ENCODE measurements at places on chromosomes 16 and 17.

DNA sequence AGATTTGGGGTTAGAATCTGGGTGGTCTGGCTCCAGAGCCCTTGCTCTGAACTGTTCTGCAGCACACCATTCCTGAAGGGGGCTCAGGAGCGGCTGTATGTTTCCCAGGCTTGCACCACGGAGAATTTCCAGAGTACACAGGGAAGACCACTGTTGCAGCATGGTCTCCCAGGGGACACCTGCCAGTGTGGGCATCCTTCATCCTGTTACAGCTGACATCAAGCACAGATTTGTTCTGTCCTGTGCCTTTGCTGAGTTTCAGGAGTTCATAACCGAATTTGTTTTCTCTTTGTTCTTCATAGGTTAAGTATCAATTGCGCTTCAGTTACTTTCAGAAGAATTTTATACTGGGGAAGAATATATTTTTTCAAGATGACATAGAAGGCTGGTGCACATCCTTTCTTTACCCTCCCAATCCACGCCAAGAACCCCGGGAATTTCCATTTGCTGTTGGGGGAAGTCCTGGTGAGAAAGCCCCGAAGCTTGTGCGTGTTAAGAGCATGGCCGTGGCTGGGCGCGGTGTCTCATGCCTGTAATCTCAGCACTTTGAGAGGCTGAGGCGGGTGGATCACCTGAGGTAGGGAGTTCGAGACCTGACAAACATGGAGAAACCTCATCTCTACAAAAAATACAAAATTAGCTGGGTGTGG lies 26.3 kb upstream of the ABCA3 start:
- no peak for DNase-seq

GRCh38 chr16:84036982-84037425 lies 5.6 kb downstream of the SLC38A8 start:
- DNase-seq, result no peak

DNA sequence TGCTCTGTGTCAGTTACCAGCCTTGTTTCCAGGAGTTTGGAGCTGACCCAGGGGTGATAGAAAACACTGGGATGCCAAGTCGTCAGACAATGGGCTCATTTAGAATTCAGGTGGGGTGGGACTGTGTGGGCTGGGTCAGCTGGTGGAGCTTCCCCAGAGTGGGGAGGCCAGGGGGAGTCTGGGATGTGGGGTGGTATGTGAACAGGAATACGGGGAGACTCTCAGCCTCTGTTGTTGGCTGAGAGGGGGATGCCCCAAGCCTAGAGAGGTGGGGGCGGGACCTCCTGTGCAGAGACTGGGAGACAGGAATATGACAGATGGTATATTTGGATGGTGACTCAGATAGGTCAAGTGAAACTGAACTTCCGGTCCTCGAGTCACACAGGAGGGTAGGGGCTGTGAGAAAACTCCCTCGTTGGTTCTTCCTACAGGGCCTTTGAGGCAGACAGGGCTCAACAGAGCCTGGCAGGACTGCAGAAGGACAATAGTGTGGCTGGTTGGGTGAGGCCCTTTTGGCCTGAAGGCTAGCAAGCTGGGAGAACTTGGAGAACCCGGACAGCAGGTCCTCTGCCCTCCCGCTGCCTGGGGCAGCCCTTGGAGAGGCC lies 23.7 kb downstream of the CDH1 start:
- no peak for DNase-seq

- no peak for DNase-seq
Observed at GRCh38 chr16:29699324-29700219, 20.6 kb downstream of the QPRT start.

DNA sequence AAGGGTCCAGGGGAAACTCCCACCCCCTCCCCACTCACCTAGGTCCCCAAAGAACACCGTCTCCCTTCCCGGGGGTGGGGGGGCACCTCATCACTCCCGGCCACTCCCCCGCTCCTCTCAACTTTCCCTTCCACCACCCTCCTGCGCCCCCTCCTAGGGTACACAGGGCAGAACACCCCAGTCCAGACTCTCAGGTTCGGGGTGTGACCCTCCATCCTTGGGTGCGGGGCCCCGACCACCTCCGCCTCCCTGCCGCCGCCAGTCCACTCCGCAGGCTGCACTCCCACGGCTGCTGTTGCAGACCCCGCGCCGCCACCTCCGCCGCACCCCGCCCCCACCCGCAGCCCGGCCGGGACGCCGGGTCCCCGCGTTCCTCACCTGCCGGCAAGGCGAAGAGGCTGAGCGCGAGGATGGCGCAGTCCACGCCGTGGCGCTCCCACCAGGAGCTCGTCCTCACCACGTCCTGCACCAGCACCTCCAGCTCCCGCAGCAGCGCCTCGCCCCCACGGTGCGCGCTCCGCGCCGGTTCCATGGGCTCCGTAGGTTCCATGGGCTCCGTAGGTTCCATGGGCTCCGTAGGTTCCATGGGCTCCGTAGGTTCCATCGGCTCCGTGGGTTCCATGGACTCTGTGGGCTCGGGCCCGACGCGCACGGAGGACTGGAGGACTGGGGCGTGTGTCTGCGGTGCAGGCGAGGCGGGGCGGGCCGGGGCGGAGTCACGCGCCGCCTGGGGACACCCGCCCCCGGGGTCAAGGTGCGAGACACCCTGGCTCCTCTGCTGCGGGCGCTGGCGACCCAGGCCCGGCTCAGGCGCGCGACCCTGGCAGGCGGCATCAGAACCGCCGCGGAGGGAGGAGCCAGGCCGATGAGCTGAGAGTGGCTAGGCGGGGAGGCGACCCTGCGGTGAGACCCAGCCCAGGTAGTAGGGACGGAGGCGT lies at the start of gene FADS6:
Gene FADS6 (minus strand): TSS at position 660 of the 938 bp plus-strand sequence. CDS start 38 bp downstream, at position 622.
- no peak for DNase-seq

GRCh38 chr16:24191876-24192402 lies 64.2 kb upstream of the CACNG3 start:
- no peak for DNase-seq

DNA sequence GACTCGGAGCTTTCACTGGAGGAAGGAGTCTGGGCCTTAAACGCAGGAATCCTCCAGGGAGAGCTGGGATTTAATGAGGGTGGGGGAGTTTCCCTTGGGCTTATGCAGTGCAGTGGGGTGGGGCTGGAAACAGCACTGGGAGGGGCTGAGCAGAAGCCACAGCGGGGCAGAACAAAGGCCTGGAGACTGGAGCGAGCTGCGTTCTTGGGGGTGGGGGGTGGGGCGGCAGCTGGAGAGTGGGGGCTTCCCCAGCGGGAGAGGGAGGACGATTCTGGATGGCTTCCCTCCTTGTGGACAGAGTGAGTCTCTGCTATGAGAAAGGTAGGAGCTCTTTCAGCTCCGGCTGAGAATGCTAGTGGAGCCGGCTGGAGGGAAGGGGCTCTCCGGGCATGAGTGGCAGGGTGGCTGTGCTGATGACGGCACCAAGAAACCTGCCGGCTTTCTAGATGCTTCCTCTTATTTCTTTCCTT lies 406.0 kb downstream of the SEC14L1 start:
- no peak for DNase-seq

DNA sequence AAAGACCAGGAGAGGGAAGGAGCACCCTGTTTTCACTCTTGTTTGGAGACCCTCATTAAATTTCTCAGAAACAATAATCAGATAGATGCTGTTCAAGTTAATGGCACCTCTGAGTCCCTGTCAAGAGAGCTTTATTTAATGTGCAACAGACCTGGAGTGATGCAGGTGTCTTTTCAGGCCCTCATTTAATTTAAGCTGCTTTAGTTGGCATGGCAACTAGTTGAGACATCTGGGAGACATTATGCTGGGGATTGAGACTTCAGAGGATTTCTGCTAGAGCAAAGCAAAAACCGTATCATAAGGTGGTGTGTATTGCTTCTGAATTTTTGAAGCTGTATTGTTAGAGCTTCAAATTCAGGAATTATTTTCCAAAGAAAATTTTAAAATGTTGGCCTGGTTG lies 108.5 kb downstream of the NLK start:
- no peak for DNase-seq

- DNase-seq, result no peak
Observed at GRCh38 chr17:57895382-57896060, 45.7 kb upstream of the MRPS23 start.

DNA sequence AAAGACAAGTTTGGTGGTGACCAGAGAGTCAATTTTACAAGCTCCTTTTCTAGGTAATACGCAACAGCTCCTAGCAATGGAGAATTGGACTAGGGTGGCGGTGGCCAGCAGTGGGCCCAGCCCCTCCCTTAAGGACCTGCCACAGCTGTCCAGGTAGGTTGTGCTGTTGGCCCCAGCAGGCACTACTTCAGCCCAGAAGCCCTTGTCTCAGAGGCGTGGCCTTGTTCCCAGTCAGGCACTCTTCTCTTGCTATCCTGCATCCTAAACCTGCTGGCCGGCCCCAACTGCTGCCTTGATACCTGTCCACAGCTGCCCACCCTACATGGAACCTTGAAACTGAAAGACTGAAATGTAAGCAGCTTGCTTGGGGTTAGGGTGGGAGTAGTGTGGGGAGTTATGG lies 989 bp upstream of the GALK1 start:
- no peak for DNase-seq
